ENCODE measurements at places on chromosomes 5 and 9. TPM values are rescaled to one million over a fixed set of nuclear protein-coding genes. Genes with fewer than 3 reads are reported as not detected.

Gene SOHLH1
- total RNA-seq: not detected

DNA sequence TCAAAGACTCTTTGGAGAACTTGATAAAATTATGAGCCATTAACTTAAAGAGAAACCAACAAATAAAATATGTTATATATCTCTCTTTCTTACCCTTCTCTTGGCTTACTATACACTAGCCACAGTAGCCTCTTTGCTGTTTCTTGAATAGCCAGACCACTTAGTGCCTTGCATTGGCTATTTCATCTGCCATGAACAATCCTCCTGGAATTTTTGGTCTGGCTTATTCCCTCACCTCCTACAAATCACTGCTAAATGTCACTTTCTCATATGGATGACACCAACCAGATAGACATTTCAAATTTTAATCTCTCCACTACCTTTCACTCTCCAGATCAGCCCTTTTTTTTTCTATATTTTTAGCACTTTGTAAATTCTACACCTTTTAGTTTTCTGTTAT is 1581.7 kb downstream of the EFNA5 start:
- DNase-seq: no peak

DNA sequence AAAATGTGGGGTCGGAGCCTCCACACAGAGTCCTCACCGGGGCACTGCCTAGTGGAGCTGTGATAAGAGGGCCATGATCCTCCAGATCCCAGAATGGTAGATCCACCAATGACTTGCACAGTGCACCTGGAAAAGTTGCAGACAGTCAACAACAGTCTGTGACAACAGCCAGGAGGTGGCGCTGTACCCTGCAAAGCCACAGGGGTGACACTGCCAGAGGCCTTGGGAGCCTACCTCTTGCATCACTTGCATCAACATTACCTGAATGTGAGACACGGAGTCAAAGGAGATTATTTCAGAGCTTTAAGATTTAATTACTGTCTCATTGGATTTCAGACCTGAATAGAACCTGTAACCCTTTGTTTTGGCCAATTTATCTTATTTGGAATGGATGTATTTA is 614.1 kb upstream of the CDH9 start:
- DNase-seq: no peak

Gene NTRK2
- total RNA-seq: 9.8 TPM

Gene OLFML2A
- 6.6 TPM for total RNA-seq

Gene PCDHB10
- total RNA-seq: 0.35 TPM

DNA sequence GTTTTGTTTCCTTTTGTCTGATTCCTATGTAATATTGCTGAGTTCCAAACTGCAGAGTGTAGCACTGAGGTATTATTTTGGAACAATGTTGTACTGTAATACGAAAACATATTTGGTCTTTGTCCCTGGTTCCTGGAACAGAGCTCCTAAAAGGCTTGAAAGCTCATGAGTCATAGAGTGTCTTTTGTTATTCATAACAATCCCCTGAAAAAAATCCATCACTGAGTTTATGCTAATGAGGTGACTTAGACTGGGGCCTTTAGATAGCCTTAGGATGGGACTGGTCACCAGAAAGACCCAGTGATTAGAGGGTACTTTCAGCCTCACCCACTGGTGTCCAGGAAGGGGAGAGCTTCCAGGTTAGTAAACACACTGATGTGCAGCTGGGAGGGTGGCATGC is 132.7 kb upstream of the POU5F2 start:
- peak; percentile 36 for DNase-seq

Gene CENPH
- 12.2 TPM for total RNA-seq

- DNase-seq: no peak
Measured at GRCh38 chr5:128074171-128074570, 9.4 kb upstream of the SLC12A2 start.

Gene C9orf152
- not detected for total RNA-seq

All from renal cortical epithelial cell (primary cell).